ENCODE measurements at places on chromosomes 7 and 10.

GRCh38 chr10:68271196-68271882 lies 39.4 kb upstream of the ATOH7 start:
- no peak for DNase-seq

DNA sequence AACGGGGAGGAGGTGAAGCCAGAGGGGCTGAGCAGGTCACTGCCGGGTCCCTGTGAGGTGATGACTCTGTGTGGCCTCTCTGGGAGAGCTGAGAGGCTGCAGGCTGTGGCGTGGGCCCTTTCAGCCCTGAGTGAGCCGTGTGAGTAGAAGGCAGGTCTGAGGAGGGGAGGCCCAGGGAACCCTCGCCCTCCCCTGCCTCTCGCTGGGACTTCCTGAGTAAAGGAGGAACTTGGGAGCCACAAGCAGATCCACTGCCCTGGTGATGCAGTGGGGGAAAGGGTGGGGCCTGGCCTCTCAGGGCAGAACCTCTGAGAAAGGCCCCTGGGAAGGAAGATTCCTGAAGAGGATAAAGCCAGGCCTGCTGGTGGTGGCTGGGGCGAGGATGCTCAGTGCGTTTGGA lies 22.8 kb downstream of the EEPD1 start:
- no peak for DNase-seq

DNA sequence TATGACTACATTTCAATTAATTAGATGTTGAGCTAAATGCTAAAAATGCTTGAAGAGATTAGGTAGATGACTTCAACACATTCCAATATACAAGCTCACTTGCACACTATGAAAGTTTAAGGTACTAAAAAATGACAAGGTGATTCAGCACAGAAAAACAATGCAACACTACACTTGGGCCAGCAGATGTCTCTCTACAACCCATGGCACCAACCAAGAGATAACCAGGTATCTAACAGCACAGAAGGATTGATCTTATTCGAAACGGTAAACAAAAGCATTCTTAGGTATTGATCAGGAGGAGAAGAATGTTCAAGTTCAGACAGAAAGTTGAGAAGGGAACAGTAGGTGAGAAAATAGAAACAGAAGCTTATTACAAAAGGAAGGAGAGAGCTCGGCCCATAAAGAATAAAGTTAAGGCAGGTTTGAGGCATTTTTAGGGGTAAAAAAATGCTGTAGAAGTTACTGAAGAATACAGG lies 248.2 kb upstream of the KLF14 start:
- DNase-seq, result no peak

DNA sequence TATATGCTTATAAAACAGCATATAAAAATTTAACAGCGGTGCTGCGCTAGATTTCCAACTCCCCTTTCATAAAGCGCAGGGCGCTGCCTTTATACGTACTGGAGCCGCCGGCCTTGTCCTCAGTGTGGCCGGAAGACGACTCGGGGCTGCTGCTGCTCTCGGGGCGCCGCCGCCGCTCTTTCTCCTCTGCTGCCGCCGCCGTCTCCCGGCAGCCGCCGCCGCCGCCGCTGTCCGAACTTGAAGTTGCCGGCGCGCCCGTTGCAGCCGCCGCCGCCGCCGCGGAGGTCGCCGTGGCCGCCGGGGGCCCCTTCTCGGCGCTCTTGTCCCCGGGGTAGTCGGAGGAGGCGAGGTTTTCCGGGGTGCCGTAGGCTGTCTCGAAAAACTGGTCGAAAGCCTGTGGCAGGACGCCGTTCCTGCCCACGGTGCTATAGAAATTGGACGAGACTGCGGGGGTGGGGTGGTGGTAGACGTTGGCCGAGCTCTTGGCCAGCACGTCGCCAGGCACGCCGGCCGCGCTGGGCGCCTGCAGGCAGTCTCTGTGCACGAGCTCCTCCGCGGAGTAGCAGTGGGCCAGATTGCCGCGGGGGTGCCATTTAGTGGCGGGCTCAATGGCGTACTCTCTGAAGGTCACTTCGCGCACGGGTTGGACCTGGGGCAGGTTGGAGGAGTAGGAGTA lies 557 bp downstream of the HOXA11 start:
- no peak for DNase-seq

DNA sequence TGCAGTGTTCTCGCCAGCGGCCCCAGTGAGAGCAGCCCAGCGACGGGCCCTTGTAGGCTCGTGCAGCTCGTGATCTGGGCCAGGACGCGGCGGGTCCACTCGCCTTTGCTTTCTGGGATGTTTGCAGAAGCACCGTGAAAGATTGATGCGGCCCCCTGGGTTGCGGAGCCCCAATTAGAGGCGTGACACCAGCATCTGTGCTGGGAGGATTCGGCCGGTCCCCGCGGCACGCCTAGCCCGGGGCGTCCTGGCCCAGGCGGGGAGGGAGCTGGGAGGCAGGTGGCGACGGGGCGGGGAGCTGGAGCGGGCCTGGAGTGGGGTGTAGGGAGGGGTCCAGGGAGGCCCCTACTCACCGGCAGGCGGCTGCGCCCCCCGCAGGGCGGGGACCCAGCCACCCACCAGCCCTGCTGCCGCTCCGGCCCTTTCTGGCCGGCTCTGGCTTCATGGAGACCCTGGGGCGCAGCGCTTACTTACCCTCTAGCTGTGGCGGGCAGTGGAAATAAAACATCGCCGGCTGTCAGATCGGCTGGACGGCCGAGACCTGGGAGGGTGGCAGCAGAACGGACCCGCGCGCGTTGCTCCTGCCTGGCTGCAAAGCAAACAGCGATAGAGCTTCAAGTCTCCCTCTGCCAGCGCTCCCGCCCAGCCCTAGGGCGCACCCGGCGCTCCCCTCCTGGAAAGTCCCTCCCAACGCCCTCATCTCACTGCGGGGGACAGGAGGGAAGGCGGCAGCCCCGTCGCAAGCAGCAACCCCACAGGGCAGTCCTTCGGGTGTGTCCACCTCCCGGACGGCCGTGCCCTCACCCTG lies 752 bp downstream of the DRGX start:
- DNase-seq, result no peak
